ENCODE measurements at places on chromosomes 13 and 19. TPM values are rescaled to one million over a fixed set of nuclear protein-coding genes. Genes with fewer than 3 reads are reported as not detected.

The C5AR1 gene
- total RNA-seq: not detected

The ZNF433 gene
- total RNA-seq: 8.2 TPM

The HNRNPUL1 gene
- total RNA-seq: 126 TPM

The ADPRHL1 gene
- total RNA-seq: 0.43 TPM

The ZNF491 gene
- 6.0 TPM for total RNA-seq

The PDX1 gene
- not detected for total RNA-seq

The RFPL4A gene
- not detected for total RNA-seq

The DNAJC15 gene
- total RNA-seq: 2.7 TPM

The SYNGR4 gene
- total RNA-seq: not detected

The TNFRSF19 gene
- 21.4 TPM for total RNA-seq

The CCDC8 gene
- 2.8 TPM for total RNA-seq

The SLC10A2 gene
- not detected for total RNA-seq

The PRSS57 gene
- not detected for total RNA-seq

The SLC35E1 gene
- 24.8 TPM for total RNA-seq

The PNMA8B gene
- total RNA-seq: 0.09 TPM

The PTGER1 gene
- total RNA-seq: not detected

The TRPM4 gene
- 3.1 TPM for total RNA-seq

The SIGLEC12 gene
- total RNA-seq: not detected

The IGFL1 gene
- not detected for total RNA-seq

The FGF9 gene
- total RNA-seq: 2.4 TPM

The FGF21 gene
- not detected for total RNA-seq

The TMPRSS9 gene
- not detected for total RNA-seq

The NPHS1 gene
- 0.62 TPM for total RNA-seq

The ZNF480 gene
- 13.2 TPM for total RNA-seq

The TNFSF13B gene
- total RNA-seq: 0.45 TPM

The CEACAM16 gene
- total RNA-seq: not detected

The KLK15 gene
- not detected for total RNA-seq

The GARIN5A gene
- 8.4 TPM for total RNA-seq

The NHLRC3 gene
- 29.0 TPM for total RNA-seq

The ANGPTL4 gene
- total RNA-seq: 1.9 TPM

The GRIK5 gene
- total RNA-seq: 19.4 TPM

The ZNF99 gene
- not detected for total RNA-seq

The POLD1 gene
- 123 TPM for total RNA-seq

The SMIM24 gene
- 1.7 TPM for total RNA-seq

The CEACAM6 gene
- not detected for total RNA-seq

The ZNF426 gene
- total RNA-seq: 29.6 TPM

The PRTN3 gene
- total RNA-seq: not detected

The KIR3DL2 gene
- not detected for total RNA-seq

The TLE6 gene
- 1.8 TPM for total RNA-seq

The GET3 gene
- total RNA-seq: 99.6 TPM

The ZNF709 gene
- 10.9 TPM for total RNA-seq

The C19orf38 gene
- total RNA-seq: 0.62 TPM

The ZNF441 gene
- total RNA-seq: 7.3 TPM

The SLC6A16 gene
- total RNA-seq: 5.0 TPM

Measured in neural progenitor cell (in vitro differentiated cells).